ENCODE measurements at places on chromosomes 1 and 21. TPM values are rescaled to one million over a fixed set of nuclear protein-coding genes. Genes with fewer than 3 reads are reported as not detected.

DNA sequence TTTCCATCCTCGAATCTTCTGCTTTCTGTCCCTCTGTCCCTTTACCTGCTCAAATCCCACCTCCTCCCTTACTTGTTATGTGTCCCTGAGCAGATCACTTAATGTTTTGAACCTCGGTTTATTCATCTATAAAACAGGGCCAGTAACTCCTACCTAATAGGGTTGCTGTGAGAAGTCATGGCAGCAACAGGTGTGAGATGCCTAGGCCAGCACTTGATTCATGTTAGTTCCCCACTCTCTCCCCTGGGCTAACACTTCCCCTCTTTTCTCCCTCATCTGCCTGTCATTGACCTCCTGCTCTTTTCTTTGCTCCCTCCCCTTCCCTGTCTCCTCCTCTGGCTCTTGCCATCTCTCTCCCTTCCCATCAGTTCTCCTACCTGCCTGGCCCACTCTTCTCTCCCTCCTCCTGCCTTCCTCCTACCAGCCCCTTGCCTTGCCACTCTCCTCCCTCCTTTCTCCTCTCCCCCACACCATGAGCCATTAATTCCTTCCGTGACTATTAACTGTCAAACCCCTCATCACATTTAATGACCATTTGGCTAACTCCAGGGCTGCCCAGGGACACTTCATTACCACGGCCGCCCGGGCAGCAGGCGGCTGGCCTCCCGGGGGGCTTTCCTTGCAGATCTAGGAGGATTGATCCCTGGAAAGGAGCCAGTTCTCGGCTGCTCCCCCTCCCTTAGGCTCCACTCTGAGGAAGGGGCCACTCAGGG is 90.6 kb upstream of the CD1D start:
- DNase-seq: no peak

- DNase-seq: no peak
These were observed 49.9 kb downstream of the DMRTB1 start for GRCh38 chr1:53508991-53509666.

SYNC gene
- 0.45 TPM for total RNA-seq

EFNA3 gene
- 0.43 TPM for total RNA-seq

PTPN7 gene
- 0.86 TPM for total RNA-seq

All from left lobe of liver (tissue), 2 donors.